AG09319 (cell line): ENCODE measurements at places on chromosomes 3 and 15.

- peak; percentile 90 for DNase-seq
Measured at GRCh38 chr3:30286007-30286669, 320.3 kb upstream of the TGFBR2 start.

DNA sequence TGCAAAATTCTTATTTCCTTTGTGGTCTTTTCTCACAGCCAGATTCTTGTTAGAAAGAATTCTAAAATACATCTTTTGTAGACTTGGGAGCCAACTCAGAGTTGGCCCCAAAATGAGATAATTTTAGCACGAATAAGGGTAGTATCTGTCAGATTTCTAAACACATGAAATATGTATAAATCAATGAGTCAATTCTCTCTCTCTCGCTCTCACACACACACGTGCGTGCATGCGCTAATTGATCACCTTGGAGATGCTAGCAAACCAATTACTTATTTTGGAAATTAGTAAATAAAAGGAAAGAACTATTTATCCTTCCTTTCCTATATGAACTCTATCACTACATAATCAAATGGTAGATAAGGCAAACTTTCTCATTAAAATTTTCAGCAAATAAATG, 32.9 kb upstream of the PIK3R4 start:
- no peak for DNase-seq

GRCh38 chr15:71780115-71780976, 30.0 kb upstream of the NR2E3 start:
- peak; percentile 32 for DNase-seq

GRCh38 chr15:57931570-57931969, 133.9 kb downstream of the ALDH1A2 start:
- DNase-seq = no peak

DNA sequence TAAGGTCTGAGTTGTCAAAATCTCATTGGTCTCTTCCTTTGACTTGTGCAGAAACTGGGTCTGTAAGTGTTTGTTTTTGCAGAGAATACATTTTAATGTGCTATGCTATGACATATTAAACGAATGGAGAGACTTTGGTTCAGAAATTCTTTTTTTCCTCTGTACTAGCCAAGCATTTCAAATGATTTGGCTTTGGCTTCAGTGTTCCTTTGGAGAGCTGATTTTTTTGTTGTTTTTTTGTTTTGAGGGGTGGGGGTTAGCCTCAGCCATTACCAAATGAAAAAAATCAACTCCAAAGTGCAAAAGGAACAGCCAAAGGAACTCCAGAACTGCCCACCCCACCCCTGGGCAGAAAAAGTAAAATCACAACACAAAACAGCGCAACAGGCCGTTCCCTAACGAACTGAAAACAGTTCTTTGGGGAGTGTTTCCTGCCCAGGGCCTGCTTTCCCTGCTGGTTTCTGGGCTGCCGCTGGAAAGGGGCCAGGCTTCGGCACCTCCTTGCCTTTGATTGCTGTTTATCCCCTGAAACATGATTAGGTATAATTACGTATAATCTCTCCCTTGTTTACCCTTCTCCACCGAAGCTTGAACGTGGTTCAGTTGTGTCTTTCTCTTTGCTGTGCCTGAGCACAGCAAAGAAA, 57.6 kb upstream of the NEO1 start:
- DNase-seq = no peak

- peak; percentile 62 for DNase-seq
Measured at GRCh38 chr15:69304182-69304545, 5.5 kb downstream of the PAQR5 start.

DNA sequence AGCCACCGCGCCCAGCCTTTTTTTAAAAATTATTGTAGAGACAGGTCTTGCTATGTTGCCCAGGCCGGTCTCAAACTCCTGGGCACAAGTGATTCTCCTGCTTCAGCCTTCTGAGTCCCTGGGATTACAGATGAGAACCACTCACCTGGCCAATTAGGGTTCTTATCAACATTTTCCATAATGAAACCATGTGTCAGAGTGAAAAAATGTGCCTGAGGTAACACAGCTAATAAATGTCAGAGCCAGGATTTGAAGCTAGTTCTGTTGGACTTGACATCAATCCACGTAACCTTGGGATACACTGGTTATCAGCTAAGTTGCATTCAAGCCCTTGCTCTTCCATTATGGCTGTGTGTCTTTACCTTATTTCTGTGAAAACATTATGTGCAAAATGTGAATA, 29.1 kb downstream of the CHST14 start:
- DNase-seq = no peak

DNA sequence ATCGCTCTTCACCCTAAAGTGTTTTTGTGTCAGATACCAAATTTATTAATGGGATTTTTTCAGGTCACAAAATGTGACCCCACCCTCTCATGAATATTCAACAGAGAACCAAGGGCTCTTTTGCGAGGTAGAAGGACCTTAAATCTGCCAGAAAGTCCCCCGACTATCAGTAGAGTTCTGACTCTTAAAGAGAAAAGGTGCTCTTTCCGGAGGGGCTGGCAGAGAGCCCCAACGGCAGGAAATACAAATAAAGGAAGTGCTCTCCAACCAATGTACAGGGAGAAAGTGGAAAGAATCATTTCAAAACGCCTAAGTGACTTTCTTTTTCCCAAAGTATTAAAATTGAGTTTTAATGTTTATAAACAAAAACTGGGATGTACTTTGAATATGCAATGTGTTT, 517.2 kb downstream of the FOXP1 start:
- DNase-seq = no peak

- DNase-seq = no peak
Measured at GRCh38 chr3:105915524-105915923, 46.7 kb upstream of the CBLB start.

DNA sequence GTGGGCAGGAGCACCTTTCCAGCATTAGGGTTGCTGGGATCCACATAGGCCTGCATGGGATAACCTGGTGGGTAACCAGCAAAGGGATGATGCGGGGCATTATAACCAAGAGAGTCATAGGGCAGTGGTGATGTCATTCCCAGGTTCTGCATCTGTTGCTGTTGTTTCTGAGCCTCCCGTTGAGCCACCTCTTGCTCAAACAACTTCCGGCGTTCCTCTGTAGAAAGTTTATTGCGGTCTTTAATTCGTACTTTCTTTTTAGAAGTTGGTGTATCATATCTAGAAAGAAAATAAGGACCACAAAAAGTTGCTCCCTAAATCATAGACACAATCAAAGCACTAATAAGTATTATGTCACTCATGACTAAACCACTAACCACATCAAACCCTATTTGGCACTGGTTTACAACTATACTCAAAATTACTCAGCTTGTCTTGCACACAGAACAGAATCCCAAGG, 77.8 kb downstream of the NBEAL2 start:
- no peak for DNase-seq

- DNase-seq = no peak
Measured at GRCh38 chr3:25652921-25653320, 11.8 kb downstream of the TOP2B start.

DNA sequence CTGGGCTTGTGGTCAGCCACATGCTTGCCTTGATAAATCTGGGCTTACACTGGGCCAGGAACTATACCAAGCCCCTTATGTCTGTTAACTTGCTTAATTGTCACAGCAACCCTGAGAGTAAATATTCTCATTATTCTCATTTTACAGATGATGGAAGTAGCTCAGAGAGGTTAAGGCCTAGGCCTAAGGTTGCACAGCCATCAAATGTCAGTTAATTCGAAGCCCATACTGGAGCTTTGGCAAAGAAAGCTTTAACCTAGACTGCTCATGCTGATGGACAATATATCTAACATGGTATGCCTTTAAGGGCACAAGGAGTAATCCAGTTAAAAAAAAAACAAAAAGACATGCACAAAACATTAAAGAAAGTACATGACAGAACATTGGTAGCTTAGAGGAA, 220.1 kb downstream of the FEZF2 start:
- DNase-seq = no peak

DNA sequence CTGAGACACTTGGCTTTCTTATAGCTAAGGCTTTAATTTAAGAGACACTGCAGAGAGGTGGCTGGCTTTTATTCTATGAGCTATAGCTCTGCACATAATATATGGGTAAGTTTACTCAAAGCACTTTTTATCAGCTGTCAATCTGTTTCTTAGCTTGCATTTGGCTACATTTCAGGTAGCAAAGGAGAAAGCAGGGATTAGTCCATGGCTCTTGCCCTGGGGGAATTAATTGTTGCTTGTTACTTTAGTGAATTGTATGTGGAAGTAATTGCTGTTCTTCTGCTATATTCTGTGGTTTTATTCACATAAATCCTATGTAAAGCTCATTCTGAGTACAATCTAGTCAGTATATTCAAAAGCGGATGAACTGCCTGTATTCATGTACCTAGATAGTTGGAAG, 14.4 kb upstream of the CCDC39 start:
- no peak for DNase-seq

DNA sequence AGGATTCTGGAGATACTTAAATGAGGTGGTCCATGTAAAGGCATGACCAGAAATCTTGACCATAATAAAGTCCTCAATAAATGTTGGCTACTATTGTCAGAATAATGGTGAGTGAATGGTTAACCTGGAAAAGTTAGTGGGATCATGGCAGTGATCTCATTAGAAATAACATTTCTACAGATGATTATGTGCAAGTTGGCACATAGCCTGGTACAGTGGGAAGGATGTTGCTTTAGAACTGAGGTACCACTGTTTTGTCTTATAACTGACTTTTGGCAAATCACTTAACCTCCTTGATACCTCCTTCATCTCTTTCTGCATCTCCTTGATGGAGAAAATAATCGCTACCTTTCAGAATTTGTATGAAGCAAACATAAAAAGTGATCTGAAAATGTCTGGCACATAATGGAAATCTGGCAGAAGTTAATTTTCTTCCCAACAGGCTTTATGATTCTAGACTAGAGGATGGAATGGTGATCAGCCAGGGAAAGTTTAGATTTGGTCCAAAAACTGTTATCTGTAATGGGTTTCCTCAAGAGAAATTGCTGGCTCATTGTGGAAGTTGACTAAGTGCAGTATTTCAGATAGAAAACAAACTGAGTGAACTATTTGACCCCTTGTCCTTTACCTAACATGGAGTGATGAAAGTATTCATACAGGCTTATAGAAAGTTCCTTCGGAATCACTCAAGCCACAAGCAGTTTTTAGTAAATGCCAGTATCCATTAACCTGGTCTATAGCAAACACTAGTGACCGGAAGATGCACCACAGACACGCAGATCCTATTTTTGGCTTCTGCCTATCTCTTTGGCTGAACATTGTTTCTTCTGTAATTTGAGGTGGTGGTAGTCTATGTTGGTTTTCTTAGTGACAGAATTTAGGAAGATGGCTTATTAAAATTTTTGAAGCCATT, 449.6 kb upstream of the TGFBR2 start:
- no peak for DNase-seq

- DNase-seq = no peak
Measured at GRCh38 chr3:142818651-142819050, 70.2 kb downstream of the PCOLCE2 start.

- DNase-seq = no peak
Measured at GRCh38 chr3:118833075-118833474, 201.6 kb downstream of the IGSF11 start.

GRCh38 chr3:149970716-149971402, at the start of gene PFN2:
Gene PFN2 (minus strand): TSS chr3:149970895. CDS start chr3:149970856, 39 bp downstream.
- DNase-seq = peak; percentile 75

DNA sequence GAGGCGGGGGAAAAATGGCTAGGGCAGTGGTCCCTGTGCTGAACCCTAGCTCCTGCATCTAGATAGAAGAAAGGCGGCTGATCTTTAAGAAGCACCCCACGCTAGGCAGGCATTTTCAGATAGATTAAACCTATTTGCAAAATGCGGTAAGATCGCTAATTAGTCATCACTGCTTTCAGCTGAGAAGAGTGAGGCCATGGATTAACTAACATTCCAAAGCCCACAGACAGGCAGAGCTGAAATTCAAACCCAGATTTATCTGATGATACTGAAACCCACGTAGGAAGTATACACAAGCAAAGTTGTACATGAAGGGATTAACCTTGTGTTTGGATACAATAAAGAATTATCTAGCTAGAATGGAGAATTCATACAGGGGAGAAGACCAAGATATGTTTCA, 4.8 kb downstream of the ADPGK start:
- DNase-seq = no peak

GRCh38 chr3:115651599-115651998, 28.3 kb downstream of the GAP43 start:
- no peak for DNase-seq

DNA sequence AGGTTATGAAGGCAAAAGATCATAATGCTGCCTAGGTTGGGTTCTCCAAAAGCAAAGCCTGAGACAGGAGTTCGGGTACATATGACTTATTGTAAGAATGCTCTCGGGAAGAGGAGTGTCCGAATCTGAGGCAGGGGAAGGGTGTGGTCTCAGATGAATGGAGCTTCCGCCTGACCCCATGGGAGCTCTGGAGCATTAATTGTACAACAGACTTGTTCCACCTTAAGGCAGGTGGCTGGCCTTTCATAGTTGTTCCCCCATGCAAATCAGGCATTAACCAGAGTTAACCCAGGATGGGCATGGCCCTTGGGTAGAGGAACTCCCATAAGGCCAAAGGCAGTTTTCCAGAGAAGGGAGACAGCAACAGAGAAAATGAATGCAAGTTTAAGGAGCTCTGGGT, 170.6 kb downstream of the MYRIP start:
- DNase-seq = no peak

DNA sequence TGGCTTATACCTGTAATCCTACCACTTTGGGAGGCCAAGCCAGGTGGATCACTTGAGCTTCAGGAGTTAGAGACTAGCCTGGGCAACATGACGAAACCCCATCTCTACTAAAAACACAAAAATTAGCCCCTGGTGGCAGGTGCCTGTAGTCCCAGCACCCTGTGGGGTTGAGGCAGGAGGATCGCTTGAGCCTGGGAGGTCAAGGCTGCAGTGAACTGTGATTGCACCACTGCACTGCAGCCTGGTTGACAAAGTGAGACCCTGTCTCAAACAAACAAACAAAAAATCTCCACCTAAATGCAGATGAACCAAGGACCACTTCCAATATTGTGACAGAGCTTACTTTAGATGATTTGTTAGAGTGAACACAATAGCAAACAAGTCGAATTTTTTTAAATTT, 53.7 kb downstream of the TP53BP1 start:
- DNase-seq = no peak

- no peak for DNase-seq
Measured at GRCh38 chr15:93612953-93613352, 523.9 kb upstream of the RGMA start.
